HFFc6 (cell line): ENCODE measurements at places on chromosomes 11 and 22. TPM values are rescaled to one million over a fixed set of nuclear protein-coding genes. Genes with fewer than 3 reads are reported as not detected.

The MPZL2 gene
- not detected in 2 replicates for total RNA-seq

The GCAT gene
- total RNA-seq = 28.0 to 38.6 TPM (median 33.7 TPM) in 3 replicates

The POTEH gene
- total RNA-seq = not detected in 3 replicates

The GAS2L1 gene
- 35.0 to 48.7 TPM (median 44.4 TPM) in 3 replicates for total RNA-seq

The GALNT18 gene
- 3.0 to 13.4 TPM (median 3.4 TPM) in 3 replicates for total RNA-seq

The CBX6 gene
- 78.0 to 95.7 TPM (median 88.6 TPM) in 3 replicates for total RNA-seq

The APOL5 gene
- total RNA-seq = not detected in 3 replicates

The CBLIF gene
- total RNA-seq = not detected in 3 replicates

The LSP1 gene
- 0.64 TPM in 1 of 3 replicates, not detected in the others for total RNA-seq

The HSD17B12 gene
- total RNA-seq = 110 to 136 TPM (median 127 TPM) in 3 replicates

The SMIM38 gene
- total RNA-seq = not detected in 3 replicates

The LRRC32 gene
- total RNA-seq = 0.73 to 1.9 TPM (median 0.88 TPM) in 3 replicates

The BRD1 gene
- 18.9 to 20.8 TPM (median 20.5 TPM) in 3 replicates for total RNA-seq

The DDIAS gene
- total RNA-seq = 3.5 and 6.8 TPM in 2 replicates

The GNAZ gene
- 19.5 to 21.8 TPM (median 20.1 TPM) in 3 replicates for total RNA-seq

The MCAM gene
- total RNA-seq = 1.6 to 7.6 TPM (median 2.2 TPM) in 3 replicates

The SEPTIN3 gene
- 0.04 TPM in 1 of 3 replicates, not detected in the others for total RNA-seq

The PNPLA5 gene
- total RNA-seq = not detected in 3 replicates
